ENCODE measurements at places on chromosomes 5 and 9. TPM values are rescaled to one million over a fixed set of nuclear protein-coding genes. Genes with fewer than 3 reads are reported as not detected.

SLC25A2 gene
- polyA plus RNA-seq: not detected

SVEP1 gene
- polyA plus RNA-seq: 7.7 TPM

NR6A1 gene
- 0.29 TPM for polyA plus RNA-seq

PCDHGA2 gene
- 4.1 TPM for polyA plus RNA-seq

CTSL gene
- 360 TPM for polyA plus RNA-seq

EGFL7 gene
- polyA plus RNA-seq: 138 TPM

FGFR4 gene
- 12.8 TPM for polyA plus RNA-seq

IL13 gene
- not detected for polyA plus RNA-seq

CYLC2 gene
- polyA plus RNA-seq: not detected

ZNF618 gene
- 3.0 TPM for polyA plus RNA-seq

SLC36A2 gene
- polyA plus RNA-seq: 0.03 TPM

SLC6A7 gene
- polyA plus RNA-seq: 0.01 TPM

PROB1 gene
- 3.1 TPM for polyA plus RNA-seq

PCDHGA4 gene
- 2.2 TPM for polyA plus RNA-seq

PCDHGB5 gene
- polyA plus RNA-seq: 4.7 TPM

ZBED3 gene
- 4.8 TPM for polyA plus RNA-seq

SLC4A9 gene
- 0.06 TPM for polyA plus RNA-seq
